CD8-positive, alpha-beta T cell (primary cell): ENCODE measurements at places on chromosomes 2 and 18. TPM values are rescaled to one million over a fixed set of nuclear protein-coding genes. Genes with fewer than 3 reads are reported as not detected.

- DNase-seq = no peak
Measured at GRCh38 chr18:38481576-38481975, 916.0 kb upstream of the CELF4 start.

The PID1 gene
- total RNA-seq = not detected

The KCNIP3 gene
- not detected for total RNA-seq

DNA sequence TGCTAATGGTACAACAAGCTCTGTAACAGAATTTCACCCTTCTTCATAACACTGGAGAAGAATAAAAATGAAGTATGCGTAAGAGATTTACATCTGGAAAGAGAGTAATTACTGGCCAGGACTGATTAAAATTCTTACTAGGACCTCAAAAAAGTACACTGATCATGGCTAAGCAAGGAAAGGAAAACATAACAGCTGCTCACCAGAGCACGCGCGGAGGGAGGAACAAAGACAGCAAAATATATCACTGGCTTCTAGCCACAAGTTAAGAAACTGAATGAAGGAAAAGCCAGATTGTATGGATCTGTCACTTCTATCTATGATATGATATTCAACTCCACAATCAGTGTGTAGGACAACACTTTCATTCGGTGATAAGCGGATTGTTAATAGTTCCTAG is 15.6 kb upstream of the CYTIP start:
- no peak for DNase-seq

The GPR35 gene
- total RNA-seq = 18.7 TPM

The PKDCC gene
- total RNA-seq = not detected

GRCh38 chr18:8933714-8934284 is 168.7 kb upstream of the NDUFV2 start:
- no peak for DNase-seq

DNA sequence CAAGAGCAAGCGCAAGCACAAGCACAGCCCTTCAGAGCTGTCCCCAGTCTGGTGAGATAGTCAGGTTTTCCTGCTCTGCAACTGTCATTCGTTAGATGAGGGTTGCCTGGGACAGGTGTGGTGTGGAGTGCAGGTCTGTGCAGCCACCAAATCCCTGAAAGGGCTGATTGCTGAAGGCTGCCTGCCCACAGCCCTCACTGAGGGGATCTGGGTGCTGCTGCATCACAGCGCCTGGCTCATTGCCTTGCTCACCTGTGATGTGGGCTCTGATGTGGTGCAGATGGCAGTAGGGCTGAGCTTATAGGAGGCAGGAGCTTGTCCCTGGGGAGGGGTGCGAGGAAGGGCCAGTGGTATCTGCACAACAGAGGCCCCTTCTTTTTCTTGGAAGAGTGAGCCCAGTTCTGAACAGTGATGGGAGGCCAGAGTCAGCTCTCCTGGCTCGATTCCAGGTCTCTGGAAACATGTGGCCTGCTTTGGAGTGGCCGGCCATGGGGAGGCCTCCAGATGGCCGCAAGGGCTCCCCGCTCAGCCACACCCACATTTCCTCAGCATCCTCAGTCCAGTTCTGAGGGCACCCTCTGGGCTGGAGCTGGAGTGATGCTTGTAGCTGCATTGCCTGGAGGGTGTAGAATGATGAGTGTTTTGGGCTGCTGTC is 11.4 kb downstream of the UBE2F start:
- no peak for DNase-seq
